Smooth muscle cell of trachea (primary cell): ENCODE measurements at places on chromosomes 7 and 10. TPM values are rescaled to one million over a fixed set of nuclear protein-coding genes. Genes with fewer than 3 reads are reported as not detected.

Gene PNLIPRP2
- total RNA-seq, result not detected in 2 replicates

Gene FOXP2
- total RNA-seq, result 10.9 and 11.9 TPM in 2 replicates

Gene RNF148
- total RNA-seq, result 0.33 and 1.3 TPM in 2 replicates

Gene SFTPA2
- not detected in 2 replicates for total RNA-seq

Gene ZNF518A
- total RNA-seq, result 12.1 and 20.7 TPM in 2 replicates

Gene ZC3HAV1
- 33.9 and 43.2 TPM in 2 replicates for total RNA-seq
